ENCODE measurements at places on chromosomes 11 and 22.

DNA sequence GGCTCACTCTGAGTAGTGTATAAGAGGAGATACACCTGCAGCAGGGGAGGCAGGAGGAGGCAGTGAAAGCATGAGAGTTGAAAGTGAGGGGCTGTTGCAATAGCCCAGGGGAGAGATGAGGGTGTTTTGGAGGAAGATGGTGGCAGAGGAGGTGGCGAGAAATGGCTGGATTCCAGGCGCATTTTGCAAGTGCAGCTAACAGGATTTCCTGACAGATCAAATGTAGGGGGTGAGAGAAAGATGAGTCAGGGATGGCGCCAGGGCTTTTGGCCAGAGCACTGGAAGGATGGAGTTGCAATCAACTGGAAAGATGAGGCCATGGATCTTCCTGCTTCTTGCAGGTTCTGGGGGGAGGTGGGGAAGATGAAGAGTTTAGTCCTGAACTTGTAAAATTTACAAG, 16.8 kb upstream of the TSPAN18 start:
- DNase-seq = no peak

GRCh38 chr22:37240240-37240940, 3.7 kb downstream of the RAC2 start:
- no peak for DNase-seq

DNA sequence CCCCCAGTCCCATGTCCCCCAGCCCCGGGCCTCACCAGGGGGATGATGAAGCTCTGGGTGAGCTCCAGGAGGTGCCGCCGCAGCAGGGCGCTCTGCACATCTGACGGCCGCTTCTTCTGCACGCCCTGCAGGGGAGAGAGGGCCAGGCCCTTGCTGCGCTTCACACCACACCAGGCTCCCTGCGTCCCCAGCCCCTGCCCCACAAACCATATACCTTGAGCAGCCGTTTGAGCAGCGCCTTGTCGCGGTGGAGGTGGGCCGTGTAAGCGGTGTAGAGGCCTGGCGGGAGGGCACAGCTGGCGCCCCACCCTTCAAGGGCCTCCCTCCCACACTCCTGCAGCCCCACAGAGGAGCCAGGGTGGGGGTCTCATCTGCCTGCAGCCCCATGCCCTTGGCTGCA, 6.2 kb upstream of the PLXNB2 start:
- DNase-seq = no peak

DNA sequence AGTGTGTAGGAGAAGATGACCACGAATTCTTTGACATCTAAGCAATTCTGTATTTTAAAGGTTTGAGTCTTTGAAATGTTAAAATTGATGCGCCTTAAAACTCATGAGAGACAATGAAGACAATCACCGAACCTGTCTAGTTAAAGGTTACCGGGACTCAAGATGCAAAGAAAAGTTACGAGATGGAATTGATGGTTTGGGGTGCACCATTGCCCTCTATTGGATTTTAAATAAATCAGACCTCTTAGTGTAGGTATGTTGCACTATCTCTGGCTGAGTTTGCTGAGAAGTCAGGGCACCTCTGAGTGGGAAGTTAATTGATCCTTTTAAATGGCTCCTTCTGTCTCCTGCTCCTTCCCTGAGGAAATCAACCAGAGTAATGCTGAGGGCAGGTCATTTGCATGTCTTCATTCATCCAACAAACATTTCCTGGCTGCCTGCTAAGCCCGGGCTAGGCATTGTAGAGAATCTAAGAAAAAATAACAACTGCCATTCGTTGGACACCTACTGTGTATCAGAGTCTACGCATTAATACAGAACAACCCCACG, 19.4 kb upstream of the TMA7B start:
- no peak for DNase-seq

GRCh38 chr22:43774318-43774915, 37.7 kb downstream of the EFCAB6 start:
- no peak for DNase-seq

DNA sequence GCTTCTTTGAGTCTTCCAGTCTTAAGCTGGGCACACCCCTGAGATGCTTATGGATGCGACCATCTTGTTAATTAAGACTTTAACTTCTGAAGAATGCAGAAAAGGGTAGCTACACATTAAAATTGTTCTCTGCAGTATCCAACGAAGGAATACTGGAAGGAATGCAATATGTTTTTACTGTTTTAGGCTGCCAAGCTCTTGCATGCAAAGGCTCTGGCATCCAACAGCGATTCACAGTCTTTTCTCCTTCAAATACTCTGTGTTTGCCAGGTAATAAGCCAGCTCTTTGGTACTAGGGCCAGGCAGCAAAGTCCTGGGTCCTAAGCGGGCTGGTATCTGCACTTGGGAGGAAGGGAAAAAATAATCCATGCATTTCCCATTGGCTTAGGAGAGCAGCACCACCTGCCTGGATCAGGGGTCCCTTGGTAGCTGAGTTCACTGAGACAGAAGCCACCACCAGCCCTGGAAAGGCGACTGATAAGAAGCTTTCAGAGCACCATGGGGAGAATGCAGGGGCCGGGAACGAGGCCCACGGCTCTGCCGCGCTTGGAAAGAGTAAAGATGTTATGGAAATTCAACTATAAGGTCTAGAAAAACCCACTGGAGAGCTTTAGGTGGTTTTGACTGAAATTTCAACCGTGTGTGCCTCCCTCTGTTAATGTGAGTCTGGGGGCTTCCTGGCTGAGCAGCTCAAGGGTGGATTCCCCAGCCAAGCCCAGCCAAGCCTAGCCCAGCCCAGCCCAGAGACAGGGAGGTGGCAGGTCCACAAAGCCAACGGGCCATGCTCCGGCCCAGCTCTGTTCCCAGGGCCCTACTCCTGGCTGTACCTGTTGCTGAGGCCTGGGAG, 67.0 kb upstream of the CCND1 start:
- DNase-seq = no peak

GRCh38 chr22:28773461-28773867, 969 bp downstream of the CCDC117 start:
- no peak for DNase-seq

- DNase-seq = no peak
Observed at GRCh38 chr11:50155508-50155907, 122.8 kb downstream of the OR4C45 start.

GRCh38 chr22:47417699-47418098, 655.2 kb downstream of the TBC1D22A start:
- DNase-seq = no peak

- DNase-seq = no peak
Observed at GRCh38 chr11:119441898-119442243, 18.9 kb upstream of the THY1 start.

GRCh38 chr22:21074102-21074715, 28.5 kb downstream of the LRRC74B start:
- no peak for DNase-seq

DNA sequence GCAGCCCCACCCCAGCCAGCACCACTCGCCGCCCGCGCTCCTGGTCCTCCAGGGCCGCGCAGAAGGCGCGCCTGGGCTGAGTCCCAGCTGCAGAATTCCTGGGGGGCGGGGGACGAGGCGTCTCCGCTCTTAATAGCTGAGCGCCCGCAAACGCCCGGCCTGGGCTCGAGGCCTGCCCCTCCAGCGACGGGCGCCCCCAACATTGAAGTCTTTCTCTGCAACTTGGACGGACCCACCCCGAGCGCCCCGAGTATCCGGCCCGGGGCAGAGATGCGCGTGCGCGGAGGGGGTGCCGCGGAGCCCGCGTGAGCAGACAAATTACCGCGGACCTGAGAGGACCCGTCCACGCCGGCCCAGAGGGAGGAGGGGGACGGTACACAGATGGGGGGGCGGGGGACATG, 6.7 kb upstream of the SYT7 start:
- no peak for DNase-seq

DNA sequence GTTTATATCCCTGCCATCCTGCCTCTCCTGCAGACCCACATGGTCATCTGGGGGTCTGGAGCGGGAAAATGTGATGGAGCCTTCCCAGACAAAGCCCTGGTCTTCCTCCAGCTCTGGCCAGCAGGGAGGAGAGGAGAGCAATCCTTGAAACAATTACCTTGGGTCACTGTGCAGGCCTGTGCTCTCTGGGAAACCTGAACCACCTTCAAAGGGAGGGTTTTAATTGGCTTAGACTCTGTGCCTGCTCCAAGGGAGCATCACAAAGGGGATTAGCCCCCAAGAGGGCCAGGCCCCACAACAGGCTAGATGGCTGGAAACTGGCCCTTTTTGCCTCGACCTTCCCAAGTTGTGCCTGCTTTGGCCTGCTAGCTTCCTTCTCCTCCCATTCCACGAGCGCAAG, 351.9 kb downstream of the TENM4 start:
- no peak for DNase-seq

- no peak for DNase-seq
Observed at GRCh38 chr22:37224757-37225420, 12.6 kb upstream of the SSTR3 start.

- no peak for DNase-seq
Observed at GRCh38 chr22:49462795-49463194, 364.9 kb downstream of the BRD1 start.

DNA sequence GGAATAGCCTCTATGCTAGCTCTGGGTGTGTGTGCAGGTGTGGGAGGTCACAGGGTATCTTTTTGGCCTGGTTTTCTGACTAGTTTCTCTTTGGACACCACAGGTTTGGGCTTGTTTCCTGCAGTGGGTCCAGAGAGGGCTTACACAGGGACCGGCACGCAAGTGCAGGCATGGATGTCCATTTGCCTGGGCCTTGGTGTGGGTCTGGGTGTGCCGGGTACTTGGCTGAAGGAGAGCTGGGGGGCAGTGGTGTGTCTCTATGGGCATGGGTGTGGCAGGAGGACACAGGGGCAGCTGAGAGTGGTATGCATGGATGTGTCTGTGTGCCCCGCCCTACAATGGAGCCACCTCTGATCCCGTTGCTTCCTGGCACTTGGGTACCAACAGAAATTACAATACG, 7.5 kb upstream of the KCNJ11 start:
- no peak for DNase-seq

DNA sequence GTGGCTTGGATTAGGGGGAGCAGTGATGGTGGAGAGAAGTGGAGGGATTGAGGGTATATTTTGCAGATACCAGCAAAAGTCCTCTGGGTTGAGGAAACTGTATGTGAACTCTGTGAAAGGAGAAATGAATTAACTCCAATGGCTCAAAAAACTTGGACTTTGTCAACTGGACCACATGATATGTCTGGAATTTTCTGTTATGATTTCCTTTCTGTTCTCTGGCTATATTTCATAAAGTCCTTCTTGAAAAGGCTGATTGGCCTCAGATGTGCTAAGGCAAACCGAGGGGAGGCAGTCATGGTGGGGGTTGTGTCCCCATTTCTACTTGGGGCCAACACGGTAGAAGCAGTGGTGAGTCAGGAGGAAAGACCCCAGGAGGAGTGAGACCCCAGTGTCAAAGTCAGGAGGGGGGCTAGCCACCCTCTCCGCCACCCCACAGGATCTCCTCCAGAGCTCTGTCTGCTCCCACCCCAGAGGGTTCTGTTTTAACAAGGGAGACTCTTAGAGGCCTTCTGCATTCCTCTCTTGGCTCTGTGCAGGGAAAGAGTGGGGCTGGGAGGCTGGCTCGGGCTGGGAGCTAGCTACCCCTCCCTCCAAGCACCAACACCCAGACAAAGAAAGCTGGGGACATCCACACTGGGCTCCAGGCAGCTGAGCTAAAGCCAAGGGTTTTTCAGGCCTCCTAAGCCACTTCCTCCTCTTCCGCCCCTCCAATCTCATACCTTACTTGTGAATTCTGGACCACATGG, 13.8 kb downstream of the CHRDL2 start:
- DNase-seq = no peak

DNA sequence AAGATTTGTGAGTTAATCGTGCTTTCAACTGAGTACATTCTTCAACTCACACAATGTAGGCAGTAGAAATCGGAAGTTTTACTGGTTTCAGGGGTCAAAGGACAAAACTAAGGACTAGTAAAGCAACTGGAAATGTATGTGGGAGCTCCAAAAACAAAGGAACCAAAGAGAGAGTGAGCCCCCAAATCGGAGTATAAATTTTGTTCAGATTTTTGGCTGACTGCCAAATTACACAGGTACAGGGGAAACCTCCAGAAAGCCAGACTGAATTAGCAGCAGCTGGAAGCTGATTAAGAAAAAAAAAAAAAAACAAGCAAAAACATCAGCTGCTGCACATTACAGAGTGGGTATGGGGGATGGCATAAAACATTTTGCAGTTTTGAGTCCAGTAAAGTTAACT, 75.2 kb upstream of the GNAZ start:
- no peak for DNase-seq

- no peak for DNase-seq
Observed at GRCh38 chr22:40181323-40181722, 3.6 kb downstream of the TNRC6B start.
